ENCODE measurements at places on chromosomes 2 and 18.

DNA sequence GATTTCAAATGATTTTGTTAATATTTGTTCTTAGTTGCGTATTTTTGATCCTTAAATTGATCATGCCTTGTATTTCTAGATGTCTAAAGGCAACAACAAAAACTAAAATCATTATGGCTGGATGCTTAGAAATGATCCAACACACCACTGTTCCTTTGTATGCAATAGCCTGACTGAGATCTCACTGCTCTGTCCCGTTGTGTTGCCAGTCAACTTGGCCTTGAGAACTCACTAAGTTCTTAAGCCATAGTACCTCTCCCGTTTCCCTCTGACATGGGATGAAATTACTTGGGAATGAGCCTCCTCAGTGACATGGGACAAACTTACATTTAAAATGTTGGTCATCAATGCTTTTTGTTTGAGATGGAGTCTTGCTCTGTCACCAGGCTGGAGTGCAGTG, 222.0 kb upstream of the HS6ST1 start:
- DNase-seq, result no peak

DNA sequence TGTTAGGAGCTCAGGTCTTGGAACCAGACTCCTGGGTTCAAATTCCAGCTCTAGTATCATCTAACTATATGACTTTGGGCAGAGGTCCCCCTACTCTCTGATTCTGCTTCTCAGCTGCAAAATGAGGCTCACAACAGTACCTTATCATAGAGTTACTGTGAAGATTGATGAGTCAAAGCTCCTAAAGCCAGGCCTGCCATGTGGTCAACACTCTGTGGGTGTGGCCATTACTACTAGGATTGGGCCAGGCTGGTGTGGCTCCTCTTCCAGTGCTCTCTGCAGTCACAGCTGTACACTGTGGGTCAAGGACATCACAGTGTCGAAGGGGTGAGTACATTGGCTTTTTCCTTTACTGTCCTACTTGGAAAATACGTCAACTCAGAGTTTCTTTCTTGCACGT, 22.6 kb downstream of the CAPN13 start:
- no peak for DNase-seq

- DNase-seq, result no peak
Observed at GRCh38 chr2:18551169-18551568, 9.3 kb downstream of the RDH14 start.

- DNase-seq, result peak; percentile 46
Observed at GRCh38 chr18:21897811-21898210, 157.2 kb downstream of the MIB1 start.

DNA sequence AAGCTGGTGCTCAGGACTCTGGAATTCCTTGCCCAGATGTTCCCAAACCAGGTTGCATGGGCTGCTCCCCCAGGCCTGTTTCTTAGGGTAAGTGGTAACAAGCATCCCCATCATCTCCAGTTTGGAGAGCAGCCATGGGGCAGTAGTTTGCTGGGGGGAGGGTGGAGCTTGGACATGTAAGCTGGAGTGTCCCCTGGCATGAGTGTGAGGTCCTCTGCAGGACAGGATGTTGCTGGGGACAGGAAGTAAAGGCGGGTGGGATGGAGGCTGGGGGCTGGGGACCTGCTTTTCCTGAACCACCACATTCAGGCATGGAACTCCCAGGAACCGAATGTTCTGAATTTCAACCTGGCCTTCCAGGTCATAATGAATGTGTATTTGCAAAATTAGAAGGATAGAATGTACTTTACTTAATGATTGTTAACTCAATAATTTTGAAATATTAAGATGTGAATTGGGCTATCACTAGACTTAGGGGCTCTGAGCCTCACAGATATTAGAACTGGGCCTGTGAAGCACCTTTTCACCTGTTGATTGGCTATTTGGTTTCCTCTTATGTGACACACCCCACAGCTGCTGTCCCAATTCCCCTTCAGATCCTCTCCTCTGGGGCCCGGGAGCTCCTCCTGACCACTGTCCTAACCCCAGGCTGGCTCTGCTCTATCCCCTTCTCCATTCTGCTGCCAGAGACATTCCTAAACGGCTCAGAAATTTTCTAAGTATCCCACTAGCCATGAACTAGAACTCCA, 66.4 kb upstream of the EPAS1 start:
- no peak for DNase-seq

GRCh38 chr2:185738679-185739472, at the start of gene FSIP2:
TSS of gene FSIP2 (plus strand) at chr2:185738804. CDS start at chr2:185738895, 91 bp downstream.
- DNase-seq, result no peak

DNA sequence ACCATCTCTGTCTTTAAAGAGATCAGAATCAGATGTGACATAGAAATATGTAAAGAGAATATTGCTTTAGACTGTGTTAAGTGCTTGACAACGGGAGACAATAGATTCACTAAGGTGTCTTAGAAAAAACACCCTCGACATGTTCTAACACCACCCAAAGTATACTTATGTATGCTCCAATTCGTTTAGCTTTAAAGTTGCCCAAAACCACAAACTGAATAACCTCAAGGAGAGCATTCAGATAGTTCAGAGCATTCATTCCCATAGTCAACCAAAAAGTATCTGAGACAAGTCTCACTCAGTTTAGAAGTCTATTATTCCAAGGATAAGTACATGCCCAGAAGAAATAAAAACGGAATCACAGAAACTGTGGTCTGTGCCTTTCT, 96.4 kb downstream of the KYNU start:
- no peak for DNase-seq

DNA sequence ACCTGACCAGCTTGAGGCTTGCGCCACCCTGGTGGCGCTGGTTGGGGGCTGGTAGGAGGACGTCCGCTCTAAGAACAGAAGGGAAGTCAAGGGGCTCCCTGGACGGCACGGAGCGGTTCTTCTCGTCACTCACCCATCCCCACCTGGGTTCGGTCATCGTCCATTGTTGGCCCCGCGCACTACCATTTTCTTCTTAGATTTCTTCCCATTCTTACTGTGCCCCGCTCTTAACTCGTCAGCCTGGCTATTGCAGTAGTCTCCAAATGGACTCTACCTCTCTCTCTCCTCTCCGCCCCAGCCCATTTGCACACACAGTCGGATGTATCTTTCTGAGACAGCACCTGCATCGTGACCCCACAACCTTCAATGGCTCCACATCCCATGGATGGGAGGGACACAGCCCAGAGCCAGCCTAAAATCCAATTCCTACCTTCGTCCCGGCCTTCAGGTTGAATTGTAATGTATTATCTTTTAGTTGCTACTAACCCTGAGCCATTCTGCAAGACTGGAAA, 814 bp upstream of the RAB1A start:
- DNase-seq, result no peak

GRCh38 chr2:236643480-236643879, 73.9 kb downstream of the ACKR3 start:
- DNase-seq, result no peak

Data from LoVo (cell line).